PC-3 (cell line): ENCODE measurements at places on chromosomes 4 and X. TPM values are rescaled to one million over a fixed set of nuclear protein-coding genes. Genes with fewer than 3 reads are reported as not detected.
A peak's percentile ranks its signal among the peaks of the same experiment; 100 is the strongest.

CLDN24 gene
- not detected in 2 replicates for total RNA-seq

HMX1 gene
- not detected in 2 replicates for total RNA-seq

ZNF330 gene
- 33.2 and 44.4 TPM in 2 replicates for total RNA-seq

CXCL3 gene
- total RNA-seq, result 25.1 and 28.9 TPM in 2 replicates

SSX2B gene
- total RNA-seq, result not detected in 2 replicates

DCAF8L2 gene
- total RNA-seq, result not detected in 2 replicates

XAGE5 gene
- total RNA-seq, result not detected in 2 replicates

ALAS2 gene
- not detected in 2 replicates for total RNA-seq

CENPVL2 gene
- total RNA-seq, result not detected in 2 replicates

ABRAXAS1 gene
- total RNA-seq, result 2.6 and 10.3 TPM in 2 replicates

TMEM154 gene
- total RNA-seq, result 3.6 and 8.1 TPM in 2 replicates

- no peaks in the 10 kb centered on the region for H3K36me3 ChIP-seq
- no peak overlapping the region for H3K4me3 ChIP-seq
- H3K27me3 ChIP-seq, result peaks cover 6% of the 10 kb centered on the region; the same call in 1 of the 2 replicates
- DNase-seq, result no peak
Measured at GRCh38 chr4:70571772-70572171, 20.3 kb upstream of the AMBN start.

GRCh38 chr4:108930186-108930585 lies 167.3 kb upstream of the ETNPPL start:
- H3K27ac ChIP-seq, result no peak overlapping the region
- H3K36me3 ChIP-seq, result no peaks in the 10 kb centered on the region
- DNase-seq, result no peak
- H3K27me3 ChIP-seq, result peaks cover 17% of the 10 kb centered on the region; the same call in 1 of the 2 replicates
- H3K4me3 ChIP-seq, result no peak overlapping the region

GRCh38 chrX:155329293-155329692 lies 5.1 kb downstream of the CLIC2 start:
- H3K4me1 ChIP-seq, result no peaks in the 10 kb centered on the region
- H3K4me3 ChIP-seq, result no peak overlapping the region
- no peaks in the 10 kb centered on the region for H3K27me3 ChIP-seq
- DNase-seq, result no peak
- no peak overlapping the region for H3K27ac ChIP-seq

GRCh38 chr4:183147196-183147595 lies 48.1 kb downstream of the WWC2 start:
- H3K4me1 ChIP-seq, result peaks cover 15% of the 10 kb centered on the region
- H3K27me3 ChIP-seq, result no peaks in the 10 kb centered on the region
- DNase-seq, result no peak
- H3K4me3 ChIP-seq, result no peak overlapping the region
- no peak overlapping the region for H3K27ac ChIP-seq

DNA sequence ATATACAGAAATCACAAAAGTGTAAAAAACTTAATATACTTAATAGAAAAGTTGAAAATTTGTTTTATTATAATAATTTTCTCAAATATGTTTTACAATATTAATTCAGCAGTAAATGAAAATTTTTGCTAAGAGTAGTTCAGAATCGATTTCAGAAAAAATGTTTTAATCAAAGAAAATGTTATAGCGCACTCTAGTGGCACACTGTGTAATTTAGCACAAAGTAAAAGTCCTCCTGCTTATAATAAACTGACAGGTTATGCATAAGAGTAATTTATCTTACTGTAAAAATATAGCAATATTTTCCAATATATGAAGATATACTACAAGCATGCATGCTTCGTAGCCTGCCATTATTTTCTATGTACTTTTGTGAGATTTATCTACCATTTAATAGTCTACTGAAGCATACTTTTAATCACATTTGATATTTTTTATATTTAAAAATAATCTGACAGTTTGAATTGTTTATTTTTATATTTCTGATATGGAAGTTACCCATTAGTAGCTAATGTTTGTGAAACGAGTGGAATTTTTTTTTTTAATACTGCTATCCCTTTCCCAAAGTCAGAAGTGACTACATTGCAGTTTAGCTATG lies 217.9 kb upstream of the KLHL4 start:
- H3K4me3 ChIP-seq, result no peak overlapping the region
- H3K4me1 ChIP-seq, result no peaks in the 10 kb centered on the region
- no peaks in the 10 kb centered on the region for H3K36me3 ChIP-seq
- peak; percentile 49 for DNase-seq
- no peak overlapping the region for H3K27ac ChIP-seq

- no peak overlapping the region for H3K27ac ChIP-seq
- H3K27me3 ChIP-seq, result no peaks in the 10 kb centered on the region
- no peak overlapping the region for H3K4me3 ChIP-seq
- no peaks in the 10 kb centered on the region for H3K36me3 ChIP-seq
- H3K4me1 ChIP-seq, result peaks cover 4% of the 10 kb centered on the region
Measured at GRCh38 chr4:152586668-152587067, 50.8 kb upstream of the FBXW7 start.

- no peak overlapping the region for H3K27ac ChIP-seq
- no peak for DNase-seq
- H3K36me3 ChIP-seq, result no peaks in the 10 kb centered on the region
- no peaks in the 10 kb centered on the region for H3K27me3 ChIP-seq
- H3K4me3 ChIP-seq, result no peak overlapping the region
- no peaks in the 10 kb centered on the region for H3K4me1 ChIP-seq
Measured at GRCh38 chr4:6969826-6970800, 60.5 kb downstream of the TBC1D14 start.

- H3K4me3 ChIP-seq, result no peak overlapping the region
- H3K27ac ChIP-seq, result peak overlapping the region; percentile 69
- peak; percentile 77 for DNase-seq
- H3K27me3 ChIP-seq, result no peaks in the 10 kb centered on the region
- peaks cover 17% of the 10 kb centered on the region for H3K4me1 ChIP-seq
Measured at GRCh38 chr4:186781032-186781917, 57.6 kb upstream of the FAT1 start.

DNA sequence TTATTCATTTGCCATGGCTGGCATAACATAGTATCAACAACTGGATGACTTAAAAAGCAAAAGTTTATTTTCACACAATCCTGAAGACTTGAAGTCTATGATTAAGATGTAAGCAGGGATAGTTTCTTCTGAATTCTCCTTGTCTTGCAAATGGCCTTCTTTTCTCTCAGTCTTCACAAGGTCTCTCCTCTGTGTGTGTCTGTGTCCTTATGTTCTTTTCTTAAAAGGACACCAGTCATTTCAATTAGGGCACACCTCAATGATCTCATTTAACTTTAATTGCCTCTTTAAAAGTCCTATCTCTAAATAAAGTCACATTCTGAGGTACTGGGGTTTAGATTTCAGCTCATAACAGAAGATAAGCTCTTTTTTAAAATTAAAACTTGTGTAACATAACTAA lies 399.7 kb downstream of the PABPC4L start:
- no peak for DNase-seq
- no peaks in the 10 kb centered on the region for H3K36me3 ChIP-seq
- no peak overlapping the region for H3K4me3 ChIP-seq
- no peaks in the 10 kb centered on the region for H3K27me3 ChIP-seq
- no peak overlapping the region for H3K27ac ChIP-seq

DNA sequence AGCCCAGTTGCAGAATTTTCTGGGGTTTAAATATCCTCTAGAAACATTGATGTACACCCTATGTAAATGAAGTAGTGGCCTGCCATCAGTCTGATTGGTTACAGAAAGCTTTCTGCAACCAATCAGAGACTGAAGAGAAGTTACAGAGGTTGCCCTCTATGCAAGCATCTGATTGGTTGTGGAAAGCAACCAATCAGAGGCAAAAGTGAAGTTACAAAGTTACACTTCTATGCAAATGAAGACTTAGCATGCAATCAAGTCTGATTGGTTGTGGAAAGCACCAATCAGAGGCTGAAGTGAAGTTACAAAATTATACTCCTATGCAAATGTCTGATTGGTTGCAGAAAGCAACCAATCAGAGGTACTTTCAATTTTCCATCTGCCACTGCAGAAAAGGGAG lies 51.9 kb upstream of the USP9X start:
- peaks cover 7% of the 10 kb centered on the region; the same call in 1 of the 2 replicates for H3K4me1 ChIP-seq
- H3K36me3 ChIP-seq, result no peaks in the 10 kb centered on the region
- H3K27ac ChIP-seq, result no peak overlapping the region
- DNase-seq, result peak; percentile 23

GRCh38 chrX:150086371-150086770 lies 148.1 kb upstream of the EOLA2 start:
- H3K27ac ChIP-seq, result peak overlapping the region; percentile 94
- no peaks in the 10 kb centered on the region for H3K27me3 ChIP-seq
- no peaks in the 10 kb centered on the region for H3K36me3 ChIP-seq
- H3K4me1 ChIP-seq, result peaks cover 33% of the 10 kb centered on the region
- DNase-seq, result no peak

DNA sequence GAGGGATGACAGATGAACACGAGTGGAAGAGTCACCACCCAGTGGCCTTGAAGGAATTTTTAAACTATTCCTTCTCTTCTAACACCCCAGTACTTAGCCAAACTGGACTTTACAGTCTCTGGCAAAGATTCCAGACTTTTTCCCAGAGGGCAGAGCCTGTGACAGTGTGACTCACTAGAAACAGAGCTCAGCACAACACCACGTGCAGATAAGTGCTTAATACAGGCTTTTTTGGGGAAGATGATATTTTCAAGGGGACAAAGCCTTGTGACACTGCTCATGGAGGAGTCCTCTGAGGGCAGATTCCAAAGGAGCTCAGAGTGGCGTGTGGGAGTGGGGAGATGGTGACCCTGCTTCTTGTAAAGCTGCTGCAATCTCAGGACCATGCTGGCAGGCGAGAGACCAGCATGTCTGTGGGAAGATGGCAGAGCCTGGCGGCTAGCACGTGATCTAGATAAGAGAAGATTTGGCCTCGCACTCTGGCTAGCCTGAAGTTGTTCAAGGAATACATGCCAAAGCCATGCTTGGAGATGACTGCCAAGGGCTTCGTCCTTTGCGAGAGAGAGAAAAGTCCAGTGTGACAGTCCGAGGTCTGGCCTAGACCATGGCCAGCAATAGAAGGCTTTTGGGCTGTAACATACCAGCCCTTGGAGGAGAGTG lies 2.4 kb downstream of the RAB33A start:
- H3K4me1 ChIP-seq, result peaks cover 20% of the 10 kb centered on the region
- no peak overlapping the region for H3K4me3 ChIP-seq
- DNase-seq, result peak; percentile 61
- H3K27ac ChIP-seq, result peak overlapping the region; percentile 70

DNA sequence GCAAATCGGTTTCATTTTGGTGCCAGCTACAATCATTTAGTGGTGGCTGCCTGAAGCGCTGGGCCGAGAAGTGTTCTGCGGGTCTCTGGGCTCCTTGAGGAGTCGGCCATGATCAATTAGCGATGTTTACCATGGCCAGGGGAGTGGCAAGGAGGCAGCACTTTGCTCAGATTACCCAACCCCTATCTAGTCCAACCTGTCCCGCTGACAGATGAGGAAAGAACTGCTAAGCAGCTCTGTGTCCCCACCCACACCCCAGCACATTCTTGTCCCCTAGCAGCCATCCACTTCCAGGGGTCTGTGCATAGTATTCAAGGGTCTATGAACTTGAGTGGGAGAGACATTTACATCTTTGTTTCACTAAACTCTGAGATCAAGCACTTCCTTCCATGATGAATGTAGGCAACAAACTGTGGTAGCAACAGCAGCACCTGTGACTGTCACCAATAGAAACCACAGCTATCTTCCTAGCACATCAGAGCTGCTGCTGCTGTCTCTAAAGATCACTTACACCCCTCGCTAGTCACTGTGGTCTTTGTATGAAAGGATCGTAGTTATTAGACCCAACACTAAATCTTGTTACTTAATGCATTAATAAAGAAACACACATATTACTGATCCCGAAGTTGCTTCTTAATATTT lies 331.6 kb downstream of the BCOR start:
- H3K27ac ChIP-seq, result no peak overlapping the region
- DNase-seq, result no peak
- H3K4me1 ChIP-seq, result no peaks in the 10 kb centered on the region
- no peaks in the 10 kb centered on the region for H3K27me3 ChIP-seq
- H3K4me3 ChIP-seq, result no peak overlapping the region

- peaks cover 7% of the 10 kb centered on the region for H3K36me3 ChIP-seq
- no peak overlapping the region for H3K27ac ChIP-seq
- no peaks in the 10 kb centered on the region for H3K27me3 ChIP-seq
- peak overlapping the region; percentile 91 for H3K4me3 ChIP-seq
Measured at GRCh38 chr4:17578482-17578891, 1.5 kb downstream of the LAP3 start.

GRCh38 chr4:1770245-1770644 lies 22.8 kb upstream of the FGFR3 start:
- no peak overlapping the region for H3K27ac ChIP-seq
- no peak for DNase-seq
- no peaks in the 10 kb centered on the region for H3K36me3 ChIP-seq
- H3K4me1 ChIP-seq, result no peaks in the 10 kb centered on the region

GRCh38 chr4:22473268-22473667 lies 42.6 kb downstream of the ADGRA3 start:
- H3K27me3 ChIP-seq, result no peaks in the 10 kb centered on the region
- no peak for DNase-seq
- H3K36me3 ChIP-seq, result no peaks in the 10 kb centered on the region
- H3K4me1 ChIP-seq, result peaks cover 10% of the 10 kb centered on the region

- no peak for DNase-seq
- H3K27ac ChIP-seq, result no peak overlapping the region
- no peaks in the 10 kb centered on the region for H3K36me3 ChIP-seq
- peaks cover 33% of the 10 kb centered on the region for H3K27me3 ChIP-seq
- H3K4me1 ChIP-seq, result peaks cover 22% of the 10 kb centered on the region
Measured at GRCh38 chr4:54570822-54571221, 86.9 kb upstream of the KIT start.

GRCh38 chrX:49058794-49059193 lies at the start of gene CCDC120:
CCDC120 (plus strand) TSS chrX:49058999; CDS start chrX:49062042, 3,043 bp downstream.
- H3K27ac ChIP-seq, result no peak within 1 kb of the TSS
- 0 out of 2 replicates have a peak, but pooled peaks cover 4% of the 10 kb centered on the region for H3K4me1 ChIP-seq
- no peaks in the 10 kb centered on the region for H3K27me3 ChIP-seq
- H3K36me3 ChIP-seq, result no peaks in the 10 kb centered on the region
- H3K4me3 ChIP-seq, result peak within 1 kb of the TSS; percentile 82

DNA sequence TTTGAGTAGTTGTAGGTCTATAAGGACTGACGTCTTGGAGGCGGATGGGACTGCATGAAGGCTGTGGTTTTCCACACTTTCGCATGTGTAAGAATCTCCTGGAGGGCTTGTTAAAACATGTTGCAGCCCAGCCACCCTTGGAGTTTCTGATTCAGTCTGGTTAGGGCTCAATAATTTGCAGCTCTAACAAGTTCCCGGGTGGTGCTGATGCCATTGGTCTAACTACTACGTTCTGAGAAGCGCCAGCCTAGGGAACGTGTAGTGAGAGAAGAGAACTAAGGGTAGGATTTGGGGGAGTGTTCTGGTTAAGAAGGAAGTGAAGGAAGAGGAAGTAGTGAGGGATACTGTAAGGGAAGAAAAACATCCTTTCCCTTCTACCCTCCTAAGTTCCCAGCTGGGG lies 138.9 kb downstream of the LARP7 start:
- no peaks in the 10 kb centered on the region for H3K36me3 ChIP-seq
- no peak overlapping the region for H3K27ac ChIP-seq
- H3K4me1 ChIP-seq, result no peaks in the 10 kb centered on the region
- no peaks in the 10 kb centered on the region for H3K27me3 ChIP-seq
- H3K4me3 ChIP-seq, result no peak overlapping the region
